Lower leg skin (tissue), 4 donors: ENCODE measurements at places on chromosomes 7 and 10. TPM values are rescaled to one million over a fixed set of nuclear protein-coding genes. Genes with fewer than 3 reads are reported as not detected.

DNA sequence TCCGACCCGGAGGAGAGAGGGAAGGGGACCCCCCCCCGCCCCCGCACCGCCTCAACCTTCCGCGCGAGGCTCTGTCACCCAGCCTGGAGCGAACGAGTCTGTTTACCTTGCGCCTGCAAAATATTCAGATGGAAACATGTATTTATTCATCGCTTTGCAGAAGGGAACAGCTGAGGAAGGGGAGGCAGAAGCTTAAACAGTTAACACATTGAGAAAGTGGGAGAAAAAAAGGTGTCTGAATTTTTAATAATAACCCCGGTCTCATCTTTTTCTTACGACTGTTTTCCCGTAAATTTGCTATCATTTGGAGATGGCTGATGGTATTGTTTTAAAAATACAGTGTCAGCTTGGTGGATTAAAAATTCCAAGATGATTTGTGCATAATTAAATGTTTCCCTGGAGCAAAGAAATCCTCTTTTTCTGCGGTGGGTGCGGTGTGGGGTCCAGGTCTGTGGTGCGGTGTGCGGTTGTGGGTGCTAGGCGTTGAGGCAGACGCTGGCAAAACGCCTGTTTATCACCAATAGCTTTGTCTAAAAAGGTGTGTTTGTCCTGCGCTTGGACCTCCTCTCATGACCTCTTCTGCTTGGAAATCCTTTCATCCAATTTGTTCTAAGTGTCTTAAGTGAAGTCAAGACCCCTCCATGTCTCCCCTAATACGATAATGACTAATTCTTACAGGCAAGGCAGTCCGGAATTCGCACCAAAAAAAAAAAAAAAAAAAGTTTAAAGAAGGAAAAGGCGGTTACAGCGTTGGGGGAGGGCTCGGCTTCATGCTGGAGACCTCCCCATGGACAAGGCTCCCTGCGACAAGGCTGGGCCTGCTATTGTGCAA is 1.6 kb downstream of the UNCX start:
- DNase-seq = no peak

The ATG9B gene
- 47.6 TPM for total RNA-seq

- DNase-seq = no peak
Observed at GRCh38 chr10:102309236-102309635, 63.9 kb downstream of the GBF1 start.

GRCh38 chr10:74343804-74344203 is 192.8 kb downstream of the ADK start:
- DNase-seq = no peak

DNA sequence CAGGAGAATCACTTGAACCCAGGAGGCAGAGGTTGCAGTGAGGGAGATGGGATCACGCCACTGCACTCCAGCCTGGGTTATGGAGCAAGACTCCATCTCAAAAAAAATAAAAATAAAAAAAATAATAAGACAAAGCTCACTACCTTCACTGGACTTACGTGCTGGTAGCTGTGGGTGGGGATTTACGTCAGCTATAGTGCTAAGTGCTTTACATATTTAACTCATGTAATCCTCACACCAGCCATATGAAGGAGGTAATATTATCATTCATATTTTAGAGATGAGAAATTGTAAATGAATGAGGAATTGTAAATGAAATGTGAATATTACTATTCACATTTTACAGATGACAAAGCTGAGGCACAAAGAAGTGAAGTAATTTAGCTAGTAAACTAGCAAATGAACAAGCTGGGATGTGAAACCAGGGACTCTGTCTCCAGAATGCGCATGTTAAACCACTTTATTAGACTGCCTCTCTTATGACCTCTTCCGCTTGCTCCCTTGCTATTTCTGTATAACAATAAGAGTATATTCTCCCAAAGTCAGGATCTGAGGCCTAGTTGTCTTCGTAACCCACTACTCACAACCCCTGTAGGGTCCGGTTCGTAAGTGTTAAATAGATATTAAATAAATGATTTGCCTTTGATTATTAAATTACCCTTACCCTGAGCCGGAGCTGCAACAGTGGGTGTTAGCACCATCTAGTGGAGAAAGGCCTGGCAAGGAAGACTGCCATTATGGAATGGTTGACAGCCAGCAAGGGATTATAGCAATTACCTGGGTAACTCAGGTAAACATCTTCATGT is 70.2 kb downstream of the HTR7 start:
- no peak for DNase-seq

GRCh38 chr7:121755818-121756552 is 117.0 kb upstream of the PTPRZ1 start:
- DNase-seq = no peak

DNA sequence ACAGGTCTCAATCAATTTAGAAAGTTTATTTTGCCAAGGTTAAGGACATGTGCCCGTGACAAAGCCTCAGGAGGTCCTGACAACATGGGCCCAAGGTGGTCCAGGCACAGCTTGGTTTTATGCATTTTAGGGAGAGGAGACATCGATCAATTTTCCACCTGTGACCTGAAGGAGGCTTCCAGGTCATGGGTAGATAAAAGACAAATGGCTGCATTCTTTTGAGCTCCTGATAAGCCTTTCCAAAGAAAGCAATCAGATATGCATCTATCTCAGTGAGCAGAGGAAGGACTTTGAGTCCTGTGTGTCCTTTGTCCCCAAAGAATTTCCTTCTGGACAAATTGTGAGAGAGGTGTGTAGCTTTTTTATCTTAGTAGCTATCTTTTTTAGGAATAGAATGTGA is 15.8 kb downstream of the LRRC72 start:
- no peak for DNase-seq

DNA sequence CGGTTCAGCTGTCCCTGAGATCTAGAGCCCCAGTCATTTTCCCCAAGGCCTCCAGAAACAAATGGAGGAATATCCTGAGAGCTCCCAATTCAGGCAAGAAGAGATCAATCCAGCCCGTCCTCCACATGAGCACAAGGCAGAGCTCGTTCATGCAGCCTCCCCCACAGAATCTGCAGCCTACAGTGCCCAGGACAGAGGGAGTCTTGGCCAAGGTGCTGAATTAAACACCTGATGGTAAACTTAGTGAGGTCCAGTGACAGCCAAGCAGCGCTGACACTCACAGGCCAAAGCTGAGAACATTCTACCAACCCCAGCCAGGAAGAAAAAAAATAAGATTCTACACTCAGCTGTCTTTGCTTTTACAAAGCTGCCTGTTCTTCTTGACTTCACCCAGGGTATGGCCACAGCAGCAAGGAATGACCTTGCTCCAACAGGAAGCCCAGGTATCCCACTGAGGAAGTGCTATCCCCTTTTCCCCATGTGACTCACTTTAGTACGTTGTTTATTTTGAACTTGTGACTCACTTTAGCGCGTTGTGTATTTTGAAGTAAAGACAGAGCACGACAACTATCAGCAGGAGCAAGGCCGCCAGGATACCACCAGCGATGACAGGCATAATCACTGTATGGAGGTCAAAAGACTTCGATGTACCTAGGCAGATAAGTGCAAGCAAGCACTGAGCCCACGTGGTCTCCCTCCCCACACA is 4.4 kb upstream of the CUZD1 start:
- DNase-seq = no peak

- no peak for DNase-seq
Observed at GRCh38 chr7:38656968-38657367, 25.8 kb upstream of the AMPH start.

GRCh38 chr7:96998744-96999143 is 6.6 kb upstream of the DLX6 start:
- no peak for DNase-seq

The REPIN1 gene
- total RNA-seq = 71.4 TPM

GRCh38 chr7:52695973-52696595 is 339.3 kb upstream of the POM121L12 start:
- no peak for DNase-seq

The OR6B1 gene
- total RNA-seq = not detected

The ITPRID1 gene
- total RNA-seq = 16.7 TPM

DNA sequence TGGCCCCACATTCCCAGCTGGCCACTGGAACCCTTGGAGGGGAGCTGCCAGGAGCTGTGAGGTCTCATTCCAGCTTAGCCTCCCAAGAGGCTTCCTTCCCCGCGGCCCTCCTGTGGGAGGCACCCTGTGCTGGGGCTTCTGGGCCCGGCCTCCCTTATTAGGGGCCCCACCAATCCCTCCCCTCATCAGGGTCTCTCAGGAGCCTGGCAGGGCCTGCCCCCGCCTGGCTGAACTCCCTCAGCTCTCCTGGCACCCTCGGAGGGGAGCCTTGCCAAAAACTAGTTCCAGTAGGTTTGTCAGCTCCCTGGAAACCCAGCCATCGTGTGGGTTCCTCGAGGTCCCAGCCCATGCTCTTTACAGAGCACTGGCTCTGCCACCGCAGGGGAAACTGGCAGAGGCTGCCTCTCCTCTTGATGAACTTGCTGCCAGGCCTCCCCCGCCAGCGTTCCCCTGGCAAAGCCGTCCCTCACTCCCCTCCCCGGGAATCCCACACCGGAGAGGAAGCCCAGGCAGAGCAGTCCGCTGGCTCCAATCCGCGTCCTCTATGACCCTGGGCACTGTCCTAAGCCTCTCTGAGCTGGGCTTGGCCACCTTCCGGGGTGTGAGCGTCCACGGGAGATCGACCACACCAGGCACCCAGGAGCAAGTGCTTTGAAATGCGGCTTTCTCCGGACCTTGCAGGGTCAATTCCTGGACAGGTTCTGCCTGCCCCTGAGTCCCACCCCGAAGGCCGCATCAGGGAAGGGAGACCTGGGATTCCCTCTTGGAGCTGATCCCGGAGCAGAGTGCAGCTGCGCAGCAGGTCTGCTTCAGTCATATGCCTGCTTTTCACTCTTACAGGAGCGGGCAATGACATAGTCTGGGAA is 139.8 kb downstream of the ARHGAP22 start:
- DNase-seq = peak; percentile 76

DNA sequence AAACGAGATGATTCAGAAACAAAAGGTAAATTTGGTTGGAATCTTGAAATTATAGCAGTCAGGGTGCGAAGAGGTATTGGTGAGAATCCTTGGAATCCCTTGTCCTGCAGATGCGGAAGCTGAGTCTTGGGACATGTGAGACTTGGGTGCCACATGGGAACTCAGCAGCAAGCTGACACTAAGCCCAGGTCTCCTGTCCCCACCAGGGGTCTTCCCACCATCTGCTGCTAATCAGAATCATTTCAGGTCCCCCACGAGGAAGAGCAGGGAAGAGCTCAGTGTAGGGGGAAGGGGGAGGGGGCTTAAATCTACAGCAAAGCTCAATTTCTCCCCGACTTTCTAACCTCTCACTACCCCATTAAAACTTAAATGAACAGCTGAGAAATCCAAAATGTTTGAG is 126.1 kb upstream of the BMPER start:
- DNase-seq = no peak

- no peak for DNase-seq
Observed at GRCh38 chr7:51027935-51028830, 245.5 kb upstream of the GRB10 start.

- no peak for DNase-seq
Observed at GRCh38 chr10:99360934-99361333, 31.8 kb downstream of the CNNM1 start.

- DNase-seq = no peak
Observed at GRCh38 chr10:102368077-102368476, 27.4 kb upstream of the NFKB2 start.

GRCh38 chr7:4009211-4010060 is 672.7 kb upstream of the FOXK1 start:
- DNase-seq = no peak

DNA sequence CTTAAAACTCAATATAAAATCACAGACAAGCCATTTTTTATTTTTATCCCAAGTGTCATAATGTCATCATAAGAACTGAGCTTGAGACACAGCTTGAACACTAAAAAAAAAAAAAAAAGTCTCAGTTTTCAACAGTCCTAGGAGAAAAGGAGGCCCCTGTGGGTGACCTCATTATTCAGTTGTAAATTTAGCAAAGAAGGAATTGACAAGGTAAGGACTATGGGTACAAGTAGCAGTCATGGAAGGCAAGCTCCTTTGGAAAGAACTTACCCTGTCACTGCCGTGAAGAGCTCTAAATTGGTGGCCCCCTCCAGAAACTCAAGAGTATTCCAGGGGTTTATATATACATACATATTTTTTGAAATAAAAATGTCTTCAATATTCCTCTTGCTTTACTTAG is 864.4 kb upstream of the KCND2 start:
- DNase-seq = no peak

- DNase-seq = no peak
Observed at GRCh38 chr10:18340496-18341051, 200.3 kb downstream of the CACNB2 start.

GRCh38 chr10:81875467-81876252 is 666 bp downstream of the NRG3 start:
- no peak for DNase-seq

The EXOC4 gene
- total RNA-seq = 52.4 TPM

GRCh38 chr7:100538654-100539435 is at the start of gene AGFG2:
AGFG2 (plus strand) TSS chr7:100539203; CDS start chr7:100539347, 144 bp downstream.
- DNase-seq = peak; percentile 100

GRCh38 chr10:16995867-16996529 is 133.6 kb downstream of the CUBN start:
- no peak for DNase-seq

GRCh38 chr10:75099952-75100763 is 11.3 kb upstream of the SAMD8 start:
- DNase-seq = peak; percentile 95

DNA sequence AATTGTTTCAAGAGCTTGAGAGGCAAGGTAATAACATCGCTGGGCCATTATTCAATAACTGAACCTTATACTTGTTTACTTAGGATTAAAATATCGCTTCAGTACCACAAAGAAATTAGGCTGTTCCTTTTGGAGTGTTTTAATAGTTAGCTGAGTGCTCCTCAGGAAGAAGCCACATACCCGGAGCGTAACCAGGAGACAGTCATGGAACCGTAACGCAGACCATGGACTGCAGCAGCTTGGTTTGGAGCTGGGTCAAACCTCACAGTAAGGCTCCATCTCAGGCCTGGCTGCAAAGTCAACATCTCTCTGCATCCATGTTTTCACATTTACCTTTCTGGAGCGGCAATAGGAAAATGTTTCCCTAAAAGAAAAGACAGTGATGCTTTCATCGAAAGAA is 599.0 kb downstream of the TNS3 start:
- DNase-seq = no peak

DNA sequence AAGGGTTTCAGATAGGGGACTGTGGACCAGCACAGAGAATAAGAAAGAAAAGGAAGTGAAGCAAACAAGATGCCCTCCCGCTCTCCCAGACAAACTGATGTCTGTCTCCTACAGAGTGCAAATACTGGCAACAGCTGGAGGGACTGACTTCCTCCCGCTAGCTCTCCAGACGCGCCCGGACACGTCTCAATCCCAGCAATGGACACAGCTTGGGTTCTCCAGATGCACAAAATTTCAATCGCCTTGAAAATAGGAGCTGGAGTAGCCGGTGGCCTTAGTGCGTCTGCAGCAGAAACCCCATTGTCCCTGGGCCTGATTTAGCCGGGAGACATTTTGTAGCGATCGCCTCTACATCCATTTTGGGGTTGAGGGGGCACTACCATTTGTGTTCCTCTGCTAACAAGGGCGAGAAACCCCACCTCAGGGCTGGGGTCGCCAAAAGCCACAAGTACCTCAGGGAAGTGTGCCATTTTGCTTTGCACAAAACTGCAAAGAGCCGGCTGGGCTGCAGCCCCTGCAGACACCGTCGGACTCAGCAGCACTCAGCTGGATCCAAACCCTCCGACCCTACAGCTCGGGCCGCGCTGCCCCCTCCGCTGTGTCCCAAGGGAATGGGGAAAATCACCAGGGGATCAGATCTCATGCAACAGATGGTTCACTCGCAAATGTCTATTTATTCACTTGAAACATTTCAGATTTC is 5.9 kb downstream of the CPA2 start:
- DNase-seq = no peak

The LRIT1 gene
- total RNA-seq = not detected

The CTBP2 gene
- total RNA-seq = 39.5 TPM

GRCh38 chr7:151133266-151133985 is 34.1 kb downstream of the GBX1 start:
- no peak for DNase-seq
